ENCODE measurements at places on chromosomes 11 and 22.

DNA sequence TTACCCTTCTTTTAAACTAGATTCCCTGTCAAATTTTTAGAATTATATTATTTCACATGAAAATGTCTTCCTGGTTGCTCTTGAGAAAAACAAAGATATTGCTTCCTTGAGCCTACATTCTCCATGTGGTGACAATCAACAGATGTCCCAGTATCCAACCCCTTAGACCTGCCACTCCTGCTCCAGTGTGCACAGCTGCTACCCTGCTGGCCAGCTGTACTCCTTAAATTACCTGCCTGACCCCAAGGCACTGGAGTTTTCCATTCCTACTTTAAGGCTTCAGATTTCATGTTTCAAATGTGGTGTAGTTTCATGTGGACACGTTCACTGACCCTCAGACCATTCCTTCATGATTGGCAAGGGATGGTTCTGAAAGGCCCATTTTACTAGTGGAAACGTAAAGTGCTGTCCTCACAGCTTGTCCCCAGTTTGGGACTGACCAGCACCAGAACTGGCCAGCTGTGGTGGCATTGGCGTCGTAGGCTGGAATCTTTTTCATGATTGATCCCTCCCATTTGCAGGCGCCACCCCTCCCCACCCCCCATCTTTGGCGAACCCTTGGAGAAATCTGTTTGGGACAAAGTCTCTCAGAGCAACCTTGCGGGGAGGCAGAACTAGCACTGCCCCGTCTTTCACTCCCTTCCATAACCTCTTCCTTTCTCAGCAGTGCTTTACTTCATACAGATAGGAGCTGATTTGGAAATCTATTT is 123.5 kb downstream of the DBX1 start:
- no peak for DNase-seq

GRCh38 chr11:108805030-108805429 is 140.2 kb downstream of the DDX10 start:
- no peak for DNase-seq

GRCh38 chr11:16936643-16937042 is 77.6 kb downstream of the PLEKHA7 start:
- no peak for DNase-seq

DNA sequence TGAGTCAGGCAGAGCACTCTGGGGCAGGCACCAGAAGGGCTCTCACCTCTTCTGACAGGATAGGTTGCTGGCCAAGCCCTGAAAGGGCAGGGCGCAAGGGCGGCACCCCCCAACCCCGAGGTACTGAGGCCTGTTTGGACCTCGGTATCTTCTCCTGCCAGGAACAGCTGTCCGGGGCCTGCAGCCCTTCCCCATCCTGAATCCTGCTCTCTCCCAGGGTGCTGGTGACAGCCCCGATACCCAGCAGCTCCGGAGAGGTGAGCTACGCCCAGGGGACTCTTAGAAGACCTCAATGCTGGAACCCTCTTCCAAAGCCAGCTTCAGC is 79.1 kb downstream of the PHF21B start:
- DNase-seq = no peak
